Activated CD4-positive, alpha-beta T cell treated with anti-CD3 and anti-CD28 coated beads for 36 hours (primary cell): ENCODE measurements at places on chromosomes 2 and 18. TPM values are rescaled to one million over a fixed set of nuclear protein-coding genes. Genes with fewer than 3 reads are reported as not detected.

The IL37 gene
- total RNA-seq: not detected

The MYO1B gene
- 29.7 TPM for total RNA-seq

The ABI2 gene
- 40.6 TPM for total RNA-seq

The CREG2 gene
- not detected for total RNA-seq

The CTDSP1 gene
- total RNA-seq: 65.4 TPM

The DLGAP1 gene
- total RNA-seq: not detected

The CDK15 gene
- total RNA-seq: not detected

The IL1RL1 gene
- 0.26 TPM for total RNA-seq

The PXDN gene
- 0.81 TPM for total RNA-seq

The PROKR1 gene
- not detected for total RNA-seq

The EMX1 gene
- total RNA-seq: not detected

The TXNDC2 gene
- total RNA-seq: not detected

The BOLL gene
- total RNA-seq: not detected

The ARHGEF4 gene
- 1.9 TPM for total RNA-seq

The SATB2 gene
- total RNA-seq: 0.21 TPM

The DNAJC5G gene
- total RNA-seq: not detected

The REG3G gene
- total RNA-seq: not detected

The RGPD5 gene
- total RNA-seq: 25.4 TPM

The SMYD1 gene
- total RNA-seq: not detected

The SIX3 gene
- not detected for total RNA-seq

The COL4A3 gene
- total RNA-seq: not detected

The GREB1 gene
- 0.65 TPM for total RNA-seq

The ALLC gene
- total RNA-seq: not detected

The CXCR1 gene
- not detected for total RNA-seq

The RGPD4 gene
- total RNA-seq: 0.19 TPM

The SCN7A gene
- not detected for total RNA-seq

The SERPINB2 gene
- not detected for total RNA-seq

The NEU2 gene
- not detected for total RNA-seq

The DNER gene
- total RNA-seq: not detected

The GIGYF2 gene
- 51.1 TPM for total RNA-seq

The EPB41L3 gene
- 13.4 TPM for total RNA-seq

The SLC4A1AP gene
- 25.3 TPM for total RNA-seq

The KIAA2012 gene
- total RNA-seq: not detected

The CAVIN2 gene
- total RNA-seq: not detected

The SLC16A14 gene
- total RNA-seq: 1.2 TPM

The FEV gene
- not detected for total RNA-seq

The THSD7B gene
- total RNA-seq: not detected

The ANKRD29 gene
- total RNA-seq: 0.21 TPM

The PCBP1 gene
- 417 TPM for total RNA-seq

The CYRIA gene
- total RNA-seq: 2.8 TPM

The LYPD6B gene
- not detected for total RNA-seq

The IL36B gene
- total RNA-seq: not detected

The SNORC gene
- total RNA-seq: 2.1 TPM

The PAPOLG gene
- total RNA-seq: 13.8 TPM

The ZBTB14 gene
- 23.4 TPM for total RNA-seq

The KIF5C gene
- 14.1 TPM for total RNA-seq

The CYP27C1 gene
- total RNA-seq: not detected

The SLC30A3 gene
- 0.86 TPM for total RNA-seq

The UGT1A4 gene
- total RNA-seq: not detected

The IL1RN gene
- total RNA-seq: 4.8 TPM

The SDC1 gene
- total RNA-seq: not detected

The C2orf80 gene
- not detected for total RNA-seq

The OTOF gene
- total RNA-seq: 2.3 TPM

The NXPH2 gene
- total RNA-seq: not detected

The ACVR1C gene
- 1.6 TPM for total RNA-seq
